Heart left ventricle (tissue), 16 donors: ENCODE measurements at places on chromosomes 7 and 10. TPM values are rescaled to one million over a fixed set of nuclear protein-coding genes. Genes with fewer than 3 reads are reported as not detected.

DNA sequence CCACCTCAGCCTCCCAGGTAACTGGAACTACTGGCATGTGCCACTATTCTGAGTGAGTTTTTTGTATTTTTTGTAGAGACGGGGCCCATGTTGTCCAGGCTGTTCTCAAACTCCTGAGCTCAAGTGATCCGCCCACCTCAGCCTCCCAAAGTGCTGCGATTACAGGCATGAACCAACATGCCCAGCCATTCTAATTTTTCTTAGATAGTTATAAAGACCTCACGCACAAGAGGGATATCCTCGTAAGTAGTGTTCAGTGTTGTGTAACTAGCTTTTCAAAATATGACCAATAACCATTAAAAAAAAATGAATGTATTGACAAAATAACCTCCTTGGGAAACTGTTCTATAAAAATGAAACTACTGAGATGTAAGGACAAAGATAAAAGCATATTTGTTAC is 90.5 kb upstream of the FERD3L start:
- no peak for DNase-seq

GRCh38 chr10:30154561-30154960 is 95.2 kb upstream of the JCAD start:
- no peak for DNase-seq

- DNase-seq, result no peak
Measured at GRCh38 chr10:28558923-28559508, 26.1 kb downstream of the WAC start.

Gene SMNDC1
- 23.1 TPM for total RNA-seq

DNA sequence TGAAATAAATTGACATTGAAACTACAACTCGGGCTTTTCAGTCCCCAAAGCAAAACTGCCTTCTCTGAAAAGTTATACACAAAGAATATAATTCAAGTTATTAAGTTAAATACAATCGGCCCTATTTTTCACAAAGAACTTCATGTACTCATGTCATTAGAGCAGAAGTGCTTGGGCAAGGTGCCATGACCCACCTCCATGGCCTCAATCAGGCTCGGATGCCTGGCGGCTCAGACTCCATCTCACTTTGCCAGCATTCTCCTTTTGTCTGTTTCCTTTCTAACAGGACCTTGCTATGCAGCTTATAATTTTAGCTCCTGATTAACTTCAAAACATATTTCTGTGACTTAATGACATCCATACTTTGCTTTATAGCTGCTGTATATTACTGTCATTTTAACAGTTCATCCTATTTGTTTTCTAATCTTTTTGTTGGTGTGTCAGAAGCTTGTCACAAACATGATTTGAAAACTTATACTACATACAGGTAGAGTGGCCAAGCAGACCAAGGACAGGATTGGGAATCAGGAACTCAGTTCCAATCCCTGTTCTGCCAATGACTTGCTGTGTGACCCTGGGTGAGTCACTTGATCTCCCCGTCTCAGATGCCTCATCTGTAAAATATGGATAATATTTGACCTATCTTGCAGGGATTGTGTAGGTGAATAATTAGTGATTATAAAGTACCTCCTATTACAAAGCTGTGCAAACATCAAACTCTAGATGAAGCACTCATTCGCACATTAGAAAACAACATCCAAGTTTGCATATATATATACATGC is 60.8 kb upstream of the ITGA8 start:
- DNase-seq, result peak; percentile 46

Gene LBX1
- total RNA-seq, result not detected

Gene GPR85
- 0.16 TPM for total RNA-seq

DNA sequence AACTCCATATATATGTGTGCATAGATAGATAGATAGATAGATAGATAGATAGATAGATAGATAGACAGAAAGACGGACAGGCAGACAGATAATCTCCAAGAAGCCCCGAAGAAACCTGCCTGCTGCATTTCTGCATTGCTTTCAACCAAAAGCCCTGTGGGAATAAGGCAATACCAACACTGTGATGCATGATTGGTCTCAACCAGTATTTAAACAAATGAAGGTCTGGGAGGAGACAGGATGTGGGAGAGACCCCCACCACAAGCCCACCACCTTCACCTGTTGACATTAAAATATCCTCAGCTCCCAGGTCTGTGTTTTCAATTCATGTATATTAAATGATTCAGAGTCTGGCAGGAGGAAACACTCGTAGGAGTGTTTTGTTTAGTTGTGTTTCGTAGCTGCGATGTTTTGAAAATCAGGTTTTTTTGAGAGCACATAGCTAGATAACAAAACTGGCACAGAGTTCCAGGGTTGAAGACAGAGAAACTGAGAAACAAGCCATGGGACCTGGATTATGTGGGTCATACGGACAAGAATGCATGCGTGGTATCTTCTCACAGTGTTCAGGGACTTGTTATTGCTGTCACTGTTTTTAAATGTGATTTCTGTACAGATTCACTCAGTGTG is 200.7 kb upstream of the AHR start:
- DNase-seq, result no peak

DNA sequence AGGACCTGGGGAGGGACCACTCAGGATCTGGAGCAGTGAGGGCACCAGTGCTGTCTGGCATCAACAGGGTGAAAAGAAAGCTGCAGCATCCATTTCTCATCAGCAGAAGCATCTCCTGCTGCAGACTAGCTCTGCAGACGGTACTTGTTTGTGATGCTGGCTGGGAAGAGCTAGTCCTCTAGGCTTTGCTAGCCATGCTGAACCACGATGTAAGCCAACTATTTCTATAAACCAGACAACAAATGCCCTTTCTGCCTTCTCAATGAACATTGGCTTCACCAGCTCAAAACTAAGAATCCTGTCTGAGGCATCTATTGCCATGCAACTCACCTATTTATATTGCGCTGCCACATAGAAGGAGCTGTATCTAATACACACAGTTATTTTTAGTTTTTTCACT is 65.6 kb downstream of the CTTNBP2 start:
- DNase-seq, result no peak

Gene SUGCT
- total RNA-seq, result 4.4 TPM

- DNase-seq, result no peak
Measured at GRCh38 chr10:7192831-7193361, 217.9 kb downstream of the SFMBT2 start.

Gene TAC1
- total RNA-seq, result not detected

DNA sequence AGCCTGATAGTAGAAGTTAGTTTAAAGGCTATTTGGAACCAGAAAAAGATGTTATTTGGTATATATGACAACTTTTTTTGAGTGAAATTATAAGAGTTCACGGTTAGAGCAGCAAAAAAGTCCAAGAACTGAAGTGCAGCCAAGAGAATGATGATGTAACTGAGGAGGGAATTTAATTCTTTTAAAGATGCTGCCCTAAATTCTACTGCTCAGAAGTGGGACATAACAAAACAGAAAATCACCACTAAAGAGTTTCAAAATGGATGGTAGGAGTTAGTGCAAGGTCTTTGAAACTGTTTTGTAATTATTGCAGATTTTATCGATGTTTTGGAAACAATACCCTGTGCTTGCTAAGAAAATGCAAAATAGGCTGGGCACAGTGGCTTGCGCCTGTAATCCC is 6.5 kb downstream of the SAMD8 start:
- DNase-seq, result no peak

DNA sequence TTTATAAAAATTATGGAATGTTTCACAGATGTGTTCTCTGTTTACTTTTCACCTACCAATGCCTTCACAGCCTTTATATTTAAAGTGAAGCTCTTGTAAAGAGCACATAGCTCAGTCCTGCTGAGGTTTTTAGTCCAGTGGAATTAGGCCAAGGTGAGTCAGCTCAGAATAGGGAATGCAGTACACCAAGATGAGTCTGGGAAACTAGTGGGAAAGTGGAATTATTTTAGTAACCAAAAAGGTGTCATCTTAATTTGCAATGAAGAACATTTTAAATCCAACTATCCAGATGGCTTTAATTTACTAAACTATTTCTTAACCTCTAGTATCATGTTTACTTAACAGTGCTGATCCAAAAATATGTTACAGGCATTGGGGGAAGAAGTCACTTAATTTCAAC is 236.3 kb upstream of the CTBP2 start:
- DNase-seq, result no peak

DNA sequence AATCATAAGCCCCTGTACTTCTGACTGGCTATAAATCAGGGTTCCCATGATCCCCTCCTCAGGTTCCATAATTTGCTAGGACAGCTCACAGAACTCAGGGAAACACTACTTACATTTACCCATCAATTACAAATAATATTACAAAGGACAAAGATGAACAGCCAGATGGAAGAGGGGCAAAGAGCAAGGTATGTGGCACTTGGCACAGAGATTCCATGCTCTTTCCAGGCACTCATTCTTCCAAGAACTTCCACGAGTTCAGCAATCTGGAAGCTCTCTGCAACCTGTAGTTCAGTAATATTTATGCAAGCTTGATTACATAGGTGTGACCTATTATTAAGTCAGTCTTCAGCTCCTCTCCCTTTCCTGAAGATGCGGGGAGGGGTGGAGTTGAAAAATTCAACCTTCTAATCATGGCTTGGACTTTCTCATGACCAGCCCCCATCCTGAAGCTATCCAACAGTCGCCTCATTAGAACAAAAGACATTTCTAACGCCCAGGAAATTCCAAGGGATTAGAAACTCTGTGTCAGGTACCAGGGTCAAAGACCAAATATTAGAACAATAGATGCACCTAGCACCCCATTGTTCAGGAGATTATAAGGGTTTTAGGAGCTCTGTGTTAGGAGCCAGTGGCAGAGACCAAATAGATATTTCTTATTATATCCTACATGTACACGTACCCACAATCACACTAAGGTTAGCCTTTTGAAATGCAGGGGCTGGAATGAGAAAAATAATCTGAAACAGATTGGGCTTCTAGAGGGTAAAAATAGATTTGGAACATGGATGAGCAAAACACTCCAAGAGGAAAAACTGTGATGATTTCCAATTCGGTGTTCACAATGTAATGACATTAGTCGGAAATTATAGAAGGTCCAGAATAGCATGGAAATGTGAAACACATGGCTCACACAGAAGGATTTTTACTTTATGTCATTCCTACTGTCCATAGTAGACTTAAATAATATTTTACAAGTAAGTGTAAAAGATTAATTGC is 7.0 kb downstream of the ANKMY2 start:
- DNase-seq, result no peak

Gene VIPR2
- 17.9 TPM for total RNA-seq

Gene ADAMTS14
- total RNA-seq, result 1.1 TPM

DNA sequence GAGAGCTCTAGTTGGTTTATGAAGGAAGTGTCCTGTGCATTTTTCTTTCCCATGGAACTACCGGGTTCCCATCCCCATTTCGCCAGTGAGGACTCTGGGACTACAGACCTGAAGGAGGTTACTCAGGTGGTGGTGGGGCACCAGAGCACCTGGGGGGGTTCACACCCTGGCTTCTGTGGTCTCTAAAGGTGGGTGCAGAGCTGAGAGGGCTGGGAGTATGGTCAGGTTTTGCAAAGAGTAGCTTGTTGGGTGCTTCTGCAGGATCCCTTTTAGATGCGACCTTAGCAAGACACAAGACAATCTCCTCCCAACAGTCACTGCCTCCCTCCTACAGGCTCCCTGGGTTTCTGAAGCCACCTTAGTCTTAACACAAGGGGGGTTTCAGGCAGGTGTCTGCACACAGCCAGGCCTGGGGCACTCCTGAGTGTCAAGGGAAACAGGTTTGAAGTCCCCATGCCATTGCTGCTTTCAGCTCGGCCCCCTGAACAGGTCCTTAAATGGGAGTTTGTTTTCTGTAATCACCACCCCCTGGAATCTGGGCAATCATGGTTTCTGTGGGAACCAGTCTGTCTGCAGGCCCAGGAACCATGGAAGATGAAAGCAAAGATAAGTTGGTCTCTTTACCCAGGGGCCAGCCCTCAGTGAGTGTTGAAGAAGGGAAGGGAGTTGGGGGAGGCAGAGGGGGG is 9.9 kb upstream of the CXCL12 start:
- no peak for DNase-seq

DNA sequence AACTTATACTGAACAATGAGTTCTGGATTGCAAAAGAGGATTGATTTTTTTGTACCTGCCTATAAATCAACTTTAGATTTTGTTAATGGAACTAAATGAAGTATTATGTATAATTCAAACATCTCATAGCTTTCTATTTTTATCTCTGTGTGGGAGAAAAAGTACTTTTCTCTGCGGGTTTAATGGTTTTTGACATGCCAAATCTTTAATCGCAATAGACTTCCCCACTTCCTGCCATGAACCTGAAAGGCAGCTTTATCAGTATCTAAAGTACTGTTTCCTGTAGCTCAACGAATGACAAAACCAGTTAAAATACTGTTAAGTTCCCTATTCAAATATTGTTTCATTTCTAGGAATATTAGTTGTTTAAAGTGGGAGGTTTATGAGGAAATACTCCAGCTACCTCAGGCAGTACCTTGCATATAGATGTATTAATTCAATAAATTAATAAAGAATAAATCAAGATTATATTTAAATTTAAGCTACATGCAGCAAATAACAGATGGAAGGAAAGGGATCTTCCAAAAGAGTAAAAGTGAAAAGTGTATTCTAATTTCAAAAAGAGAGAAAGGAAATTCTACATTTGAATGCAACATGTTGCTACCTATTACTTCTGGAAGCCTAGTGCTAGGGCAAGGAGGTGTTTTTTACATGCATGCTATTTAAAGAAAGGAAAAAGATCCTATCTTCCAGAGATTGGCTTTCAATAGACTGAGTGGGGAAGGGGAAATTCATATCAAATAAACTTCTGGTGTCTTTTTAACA is 75.9 kb downstream of the SVOPL start:
- no peak for DNase-seq

DNA sequence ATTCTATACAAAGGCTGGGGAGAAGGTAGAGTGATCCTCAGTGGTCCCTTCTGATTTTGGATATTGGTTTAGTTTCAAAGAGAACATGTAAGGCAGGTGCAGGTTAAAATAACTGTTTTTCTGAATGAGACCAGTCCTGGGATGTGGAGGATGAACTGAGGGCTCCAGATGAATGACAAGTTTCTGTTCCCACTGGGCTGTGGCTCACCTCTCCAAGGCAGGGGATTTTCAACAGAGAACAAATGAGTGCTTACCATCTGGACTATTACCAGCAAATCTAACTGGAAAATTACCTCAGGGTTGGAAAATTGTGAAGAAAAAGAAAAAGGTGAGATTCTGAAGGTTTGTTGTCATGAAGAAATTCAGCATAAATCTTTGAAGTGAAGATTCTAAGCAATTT is 8.0 kb downstream of the LAMB4 start:
- DNase-seq, result no peak

GRCh38 chr10:60974463-60975149 is 30.6 kb upstream of the RHOBTB1 start:
- DNase-seq, result no peak

DNA sequence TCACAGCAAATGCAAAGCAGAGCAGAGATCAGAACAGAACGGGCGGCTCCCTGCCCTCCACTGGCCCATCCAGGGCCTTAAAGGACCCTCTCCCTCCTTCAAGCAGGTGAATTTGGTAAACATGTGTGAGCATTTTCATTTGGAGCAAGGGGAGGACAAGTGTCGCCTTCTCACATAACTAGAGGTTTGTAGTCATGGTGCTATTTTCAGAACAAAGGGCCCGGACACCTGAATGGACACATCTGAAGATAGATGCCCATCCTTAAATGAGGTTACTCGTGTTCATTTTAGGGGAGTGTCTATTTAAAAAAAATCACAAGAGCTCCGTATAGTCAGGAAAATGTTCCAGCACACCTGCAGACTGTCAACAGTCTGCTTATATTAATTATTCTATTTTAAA is 153.8 kb downstream of the PRKCQ start:
- DNase-seq, result no peak

Gene TCERG1L
- total RNA-seq, result 0.25 TPM

- no peak for DNase-seq
Measured at GRCh38 chr10:58239561-58240169, 28.0 kb downstream of the IPMK start.
